ENCODE measurements at places on chromosomes 11 and 22.

DNA sequence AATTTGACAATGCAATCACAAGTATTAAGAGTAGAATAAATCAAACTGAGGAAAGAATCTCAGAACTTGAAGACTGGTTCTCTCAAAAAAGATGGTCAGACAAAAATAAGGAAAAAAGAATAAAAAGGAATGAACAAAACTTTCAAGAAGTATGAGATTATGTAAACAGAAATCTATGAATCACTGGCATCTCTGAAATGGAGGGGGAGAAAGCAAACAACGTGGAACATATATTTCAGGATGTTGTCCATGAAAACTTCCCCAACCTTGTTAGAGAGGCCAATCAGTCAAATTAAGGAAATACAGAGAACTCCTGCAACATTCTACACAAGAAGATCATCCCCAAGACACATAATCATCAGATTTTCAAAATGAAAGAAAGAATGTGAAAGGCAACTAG lies 235.7 kb downstream of the SBF2 start:
- no peak for DNase-seq

- DNase-seq: peak; percentile 26
Measured at GRCh38 chr11:113048820-113049768, 87.9 kb downstream of the NCAM1 start.

- peak; percentile 37 for DNase-seq
Measured at GRCh38 chr11:130606178-130606577, 157.7 kb downstream of the ADAMTS15 start.

DNA sequence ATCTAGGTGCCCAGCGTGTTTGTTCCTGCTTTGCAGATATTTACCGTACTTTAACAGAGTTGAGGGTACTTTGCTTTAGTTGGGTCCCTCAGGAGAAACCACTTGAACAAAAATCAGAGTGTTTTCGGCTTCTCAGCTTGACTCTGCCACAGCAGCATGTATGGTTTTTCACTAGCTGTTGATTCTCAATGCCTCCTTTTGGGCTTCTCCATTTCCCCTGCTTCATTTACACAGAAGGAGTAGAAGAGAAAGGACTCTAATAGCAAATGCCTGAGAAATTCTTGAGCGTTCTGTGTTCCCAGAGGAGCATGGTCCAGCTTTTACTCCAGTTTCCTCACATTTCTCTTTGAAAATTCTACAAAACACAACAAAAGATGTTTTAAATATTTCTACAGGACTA lies 252.1 kb upstream of the CCDC179 start:
- no peak for DNase-seq

DNA sequence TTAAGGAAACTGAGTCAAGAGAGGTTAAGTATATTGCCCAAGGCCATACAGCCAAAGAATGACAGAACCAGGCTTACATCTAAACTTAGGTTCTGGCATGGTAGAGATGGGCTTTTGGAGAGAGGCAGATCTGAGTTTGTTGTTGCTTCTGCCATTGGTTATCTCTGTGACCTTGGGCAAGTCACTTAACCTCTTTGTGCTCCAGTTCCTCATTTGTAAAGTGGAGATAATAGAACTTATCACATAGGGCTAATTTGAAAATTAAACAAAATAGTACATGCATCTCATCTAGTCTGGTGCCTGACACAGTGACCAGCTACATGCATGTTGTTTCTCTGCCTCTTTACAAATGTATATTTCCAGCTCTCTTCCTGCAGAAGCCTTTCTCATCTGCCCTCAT lies 47.0 kb upstream of the PLET1 start:
- no peak for DNase-seq

DNA sequence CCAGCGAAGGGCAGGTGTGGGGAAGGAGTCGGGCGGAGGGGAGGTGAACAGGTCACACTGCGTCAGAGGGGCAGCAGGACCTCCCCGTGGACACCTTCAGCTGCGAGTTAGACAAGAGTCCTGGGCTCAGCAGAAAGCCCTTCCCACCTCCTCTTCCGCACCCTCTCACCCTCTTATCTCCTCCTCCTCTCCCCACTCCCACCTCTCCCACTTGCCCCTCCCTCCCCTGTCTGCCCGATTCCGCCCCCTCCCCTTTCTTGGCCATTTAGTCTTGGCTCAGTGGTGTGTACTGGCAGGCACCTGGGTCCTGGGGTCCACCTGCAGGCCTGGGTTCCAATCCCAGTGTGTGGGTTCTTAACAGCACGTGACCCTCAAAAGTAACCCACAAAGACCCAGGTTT lies 37.2 kb downstream of the CYTH4 start:
- no peak for DNase-seq

- no peak for DNase-seq
Measured at GRCh38 chr11:97356144-97356543, 966.3 kb downstream of the JRKL start.

DNA sequence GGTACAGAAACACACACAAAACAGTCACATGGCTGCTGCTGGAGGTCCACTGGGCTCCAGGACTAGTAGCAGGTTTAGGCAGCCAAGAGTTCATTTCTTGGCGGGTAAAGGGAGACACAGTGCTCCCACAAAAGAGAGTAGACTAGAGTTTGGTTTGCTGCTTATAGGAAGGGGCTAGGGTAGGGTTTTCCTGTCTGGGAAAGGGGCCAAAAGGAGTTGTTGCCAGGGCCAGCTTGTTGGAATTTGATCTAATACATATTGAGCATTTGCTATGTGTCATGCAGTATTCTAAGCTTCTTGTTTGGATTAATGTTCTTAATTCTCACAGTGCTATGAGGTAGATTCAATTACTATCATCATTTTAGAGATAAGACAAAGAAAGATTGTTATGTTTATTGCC lies 195.1 kb upstream of the PLET1 start:
- DNase-seq: peak; percentile 19

- no peak for DNase-seq
Measured at GRCh38 chr11:10480026-10480425, 25.0 kb downstream of the AMPD3 start.

- DNase-seq: peak; percentile 81
Measured at GRCh38 chr11:15101072-15101709, 13.5 kb upstream of the INSC start.

DNA sequence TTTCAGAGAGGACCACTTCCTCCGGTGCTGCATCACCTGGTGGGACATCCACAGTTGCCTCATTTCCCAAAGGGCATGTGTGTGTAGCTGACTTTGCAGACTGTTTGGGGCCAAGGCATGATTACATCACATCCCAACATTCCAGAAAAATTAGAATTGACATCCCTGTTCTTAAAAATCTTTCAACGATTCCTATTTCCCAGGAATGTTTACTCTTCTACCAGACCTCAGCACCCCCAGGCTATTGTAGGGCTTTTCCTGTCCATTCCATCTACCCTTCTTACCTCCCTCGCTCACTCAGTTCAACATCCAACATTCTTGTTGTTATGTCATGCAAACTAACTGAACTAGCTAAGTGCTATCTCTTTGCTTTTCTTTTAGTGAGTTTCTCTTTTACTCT lies 37.3 kb downstream of the PIWIL4 start:
- no peak for DNase-seq

DNA sequence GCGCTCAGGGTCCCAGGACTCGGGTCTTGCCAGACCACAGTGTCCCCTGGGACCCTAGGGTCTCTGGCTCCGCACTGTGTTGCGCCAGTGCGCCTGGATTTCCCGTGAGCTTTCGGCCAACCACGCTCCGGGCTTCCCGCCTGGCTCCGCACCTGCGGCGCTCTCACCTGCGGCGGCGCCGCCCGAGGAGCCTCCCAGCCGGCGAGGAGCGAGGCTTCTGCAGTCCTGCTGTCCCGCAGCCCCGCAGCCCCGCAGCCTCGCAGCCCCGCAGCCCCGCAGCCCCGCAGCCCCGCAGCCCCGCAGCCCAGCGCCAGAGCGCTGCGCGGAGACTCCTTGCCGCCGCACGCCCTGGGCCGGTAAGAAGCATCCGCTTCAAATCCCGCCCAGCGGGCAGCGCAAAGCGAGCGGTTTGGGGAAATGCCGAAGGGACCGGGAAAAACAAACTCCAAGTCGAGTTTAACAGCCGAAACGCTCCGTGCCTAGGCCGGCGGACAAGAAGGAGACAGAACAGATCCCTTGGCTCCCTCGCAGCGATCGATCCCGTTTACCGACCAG lies 939 bp downstream of the ALX4 start:
- no peak for DNase-seq

DNA sequence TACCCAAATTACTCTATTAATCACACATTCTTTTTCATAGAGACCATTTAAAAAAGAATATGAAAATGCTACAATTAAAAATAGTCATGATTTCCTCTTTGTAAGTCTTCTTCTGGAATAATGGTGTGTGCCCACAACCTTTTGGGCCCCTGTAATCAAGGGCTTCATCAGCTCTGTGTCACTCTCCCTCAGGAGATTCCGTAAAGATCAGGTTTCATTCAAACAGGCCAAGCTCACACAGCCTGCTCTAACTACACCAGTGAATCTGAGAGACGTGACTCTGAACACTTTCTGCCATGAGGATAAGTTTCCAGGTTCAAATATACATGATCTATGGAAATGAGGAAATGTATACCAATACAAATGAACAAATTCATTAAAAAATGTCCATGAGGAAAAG lies 9.5 kb downstream of the DRICH1 start:
- no peak for DNase-seq

DNA sequence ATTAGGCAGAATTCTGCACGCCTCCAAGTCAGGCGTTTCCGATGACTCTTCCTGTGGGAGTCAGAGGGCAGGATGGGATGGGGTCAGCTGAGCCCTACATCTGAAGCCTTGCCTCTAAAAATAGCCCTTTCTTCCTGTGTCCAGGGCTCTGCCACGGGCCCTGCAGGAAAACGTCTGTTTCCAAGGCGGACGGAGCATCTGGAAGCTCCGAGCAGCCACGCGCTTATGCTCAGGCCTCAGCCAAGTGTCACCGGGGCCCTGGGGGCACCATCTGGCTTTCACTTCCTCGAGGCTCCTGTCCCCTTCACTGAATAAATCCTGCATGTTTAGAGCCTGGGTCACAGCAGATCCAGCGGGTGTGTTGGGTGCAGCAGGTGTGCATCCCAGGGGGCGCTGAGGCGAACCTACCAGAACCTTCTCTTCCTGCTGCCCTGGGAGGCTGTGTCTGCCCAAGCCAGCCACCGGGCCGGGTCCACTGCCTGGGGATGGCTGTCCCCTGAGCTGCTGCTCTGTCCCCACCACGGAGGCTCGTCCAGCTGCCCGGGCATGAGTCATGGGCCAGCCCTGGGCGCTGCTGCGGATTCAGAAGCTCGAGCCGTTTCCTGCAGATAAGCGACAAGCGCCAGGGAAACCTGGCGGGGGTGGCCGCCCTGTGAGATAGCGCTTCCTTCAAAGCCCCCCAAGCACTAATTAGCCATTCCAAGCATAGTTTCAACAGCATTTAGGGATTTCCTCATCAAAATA lies 32.0 kb upstream of the LINC01488 start:
- DNase-seq: peak; percentile 58

- no peak for DNase-seq
Measured at GRCh38 chr11:31865606-31866300, 54.6 kb upstream of the PAX6 start.

DNA sequence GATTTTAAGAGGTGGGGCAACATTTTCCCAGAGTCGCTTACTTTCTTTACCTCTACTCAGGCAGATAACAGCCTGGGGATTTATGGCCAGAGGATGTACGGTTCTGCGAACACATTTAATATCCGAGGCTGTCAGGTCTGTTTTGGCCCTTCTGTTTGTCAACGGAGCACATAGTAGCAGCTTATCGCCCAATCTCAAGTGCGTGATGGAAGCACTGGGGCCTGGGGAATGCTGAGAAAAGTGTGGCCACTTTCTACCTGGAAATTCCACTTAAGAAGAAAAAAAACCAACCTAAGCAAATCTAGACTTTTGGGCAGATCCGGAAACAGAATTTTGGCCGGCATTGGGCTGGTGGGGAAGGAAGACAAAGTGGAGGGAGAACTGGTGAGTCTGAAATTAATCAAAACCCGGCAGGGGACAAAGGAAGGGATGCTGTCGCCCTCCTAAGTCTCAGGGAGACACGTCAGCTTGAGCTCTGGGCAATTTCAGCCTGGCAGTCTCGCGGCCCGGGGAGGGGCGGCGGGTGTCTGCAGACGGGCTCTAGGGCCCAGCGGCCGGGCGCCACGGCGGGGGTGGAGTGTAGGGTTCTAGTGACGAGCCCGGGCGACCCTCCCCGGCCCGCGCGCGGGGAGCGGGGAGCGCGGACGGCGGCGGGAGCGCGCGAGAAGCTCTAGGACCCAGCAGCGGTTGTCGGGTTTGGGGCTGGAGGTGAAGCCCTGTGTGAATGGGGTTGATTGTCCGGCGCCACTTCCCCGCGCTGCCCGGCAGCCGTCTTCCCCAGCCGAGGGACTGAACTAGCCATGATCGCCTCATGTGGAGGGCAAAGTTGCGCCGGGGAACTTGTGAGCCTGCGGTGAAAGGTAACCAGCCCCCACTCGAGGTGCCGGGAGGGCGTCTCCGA lies at the start of gene AMOTL1:
AMOTL1 (plus strand) TSS at position 656 of the 901 bp plus-strand sequence; CDS start at position 812, 156 bp downstream.
- DNase-seq: peak; percentile 90

- no peak for DNase-seq
Measured at GRCh38 chr11:3093281-3094191, 36.3 kb upstream of the CARS1 start.

DNA sequence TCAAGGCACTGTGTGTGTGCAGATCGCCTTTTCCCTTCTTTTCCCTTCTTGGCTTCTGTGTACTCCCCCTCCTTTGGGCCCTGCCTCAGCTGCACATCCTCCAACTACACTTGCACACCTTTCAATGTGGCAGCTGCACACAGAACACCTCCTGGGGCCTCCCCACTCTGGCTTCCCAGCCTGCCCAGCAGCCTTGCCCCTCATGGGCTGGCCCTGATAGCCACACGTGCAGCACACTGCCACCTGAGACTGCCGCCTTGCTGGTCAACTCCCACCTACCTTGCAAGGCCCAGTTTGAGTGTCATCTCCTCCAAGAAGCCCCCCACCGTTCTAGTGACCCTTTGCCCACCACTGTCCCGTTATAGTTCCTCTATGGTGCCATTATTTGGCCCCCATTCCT lies 77.3 kb upstream of the ARFGAP3 start:
- no peak for DNase-seq

DNA sequence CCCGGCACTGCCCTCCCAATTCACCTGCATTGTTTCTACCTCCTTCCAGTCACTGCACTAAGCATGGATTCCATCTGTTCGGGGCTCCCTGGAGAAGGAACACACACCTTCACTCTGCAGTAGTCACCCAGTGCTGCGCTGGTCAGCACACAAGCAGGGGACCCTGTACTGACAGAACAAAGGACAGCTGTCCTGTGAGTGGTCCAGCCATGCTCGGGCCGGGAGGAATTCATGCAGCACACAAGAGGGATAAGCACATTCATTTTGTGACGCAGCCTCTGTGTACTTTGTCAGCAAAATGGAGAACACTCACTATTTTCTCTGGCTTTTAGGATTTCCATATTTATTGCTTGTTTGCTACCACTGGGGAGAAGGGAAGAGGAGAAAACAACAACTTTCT lies 167.3 kb downstream of the NTM start:
- no peak for DNase-seq

DNA sequence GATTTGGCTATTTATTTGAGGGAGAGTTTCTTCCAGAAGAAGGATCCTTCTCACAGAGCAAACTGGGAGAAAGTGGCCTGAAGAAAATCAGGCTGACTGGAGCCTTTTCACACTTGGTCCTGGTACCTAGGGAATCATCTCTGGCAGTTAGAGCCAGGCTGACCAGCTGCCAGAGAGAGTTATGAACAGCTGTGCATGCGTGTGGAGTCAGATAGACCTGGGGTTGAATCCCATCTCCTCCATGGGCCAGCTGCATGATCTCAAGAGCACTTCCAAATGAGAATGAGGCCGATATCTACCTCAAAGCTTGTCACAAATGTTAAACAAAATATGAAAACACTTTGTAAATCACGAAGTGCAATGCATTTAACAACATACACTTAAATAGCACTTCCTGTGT lies 390.0 kb downstream of the TENM4 start:
- DNase-seq: peak; percentile 33
